ENCODE measurements at places on chromosomes 5 and 9. TPM values are rescaled to one million over a fixed set of nuclear protein-coding genes. Genes with fewer than 3 reads are reported as not detected.

ZDHHC11B gene
- not detected for total RNA-seq

ASTN2 gene
- 1.3 TPM for total RNA-seq

SV2C gene
- total RNA-seq = not detected

CDKN2B gene
- total RNA-seq = 22.3 TPM

ASPN gene
- total RNA-seq = not detected

TNFSF8 gene
- total RNA-seq = not detected

C1QTNF3 gene
- total RNA-seq = not detected

MLANA gene
- not detected for total RNA-seq

PCDHB2 gene
- 7.6 TPM for total RNA-seq

ST6GALNAC6 gene
- 42.9 TPM for total RNA-seq

FAM81B gene
- total RNA-seq = not detected

FABP6 gene
- total RNA-seq = not detected

DNA sequence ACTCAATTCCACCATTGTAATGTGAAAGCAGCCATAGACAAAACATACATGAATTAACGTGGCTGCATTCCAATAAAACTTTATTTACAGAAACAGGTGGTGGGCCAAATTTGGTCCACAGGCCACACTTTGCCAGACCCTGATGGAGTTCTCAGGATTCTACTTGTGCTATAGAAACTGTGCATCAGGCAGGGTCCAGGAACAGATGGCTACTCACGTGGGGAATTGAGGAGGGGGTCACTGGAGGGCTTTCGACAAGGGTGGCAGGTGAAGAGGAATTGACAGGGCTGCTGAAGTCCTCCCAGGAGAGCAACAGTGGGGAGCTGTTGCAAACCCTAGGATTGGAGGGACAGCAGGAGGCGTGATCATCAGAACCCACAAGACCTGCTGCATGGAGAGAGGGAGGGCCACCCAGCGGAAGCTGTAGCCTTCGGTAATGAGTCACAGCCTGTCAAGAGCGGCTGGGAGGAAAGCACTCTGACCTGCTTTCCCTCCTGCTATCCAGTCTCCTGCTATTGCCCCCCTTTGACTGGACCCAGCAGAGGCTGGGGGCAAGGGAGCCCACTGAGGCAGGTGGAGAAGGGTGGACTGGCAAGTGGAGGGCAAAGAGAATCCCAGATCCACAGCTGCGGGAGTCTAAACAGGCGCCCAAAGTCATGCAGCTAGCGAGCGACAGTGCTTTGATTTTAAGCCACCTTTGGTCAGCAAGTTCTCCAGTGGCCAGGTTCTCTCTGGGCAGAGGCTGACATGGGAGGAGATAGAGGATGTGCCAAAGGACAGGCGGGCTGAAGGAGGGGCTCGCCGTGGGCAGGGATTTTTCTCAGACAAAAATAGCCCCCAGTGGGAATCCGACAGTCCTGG lies 138.3 kb upstream of the SMIM23 start:
- no peaks in the 10 kb centered on the region for H3K36me3 ChIP-seq
- peak; percentile 96 for DNase-seq

DNA sequence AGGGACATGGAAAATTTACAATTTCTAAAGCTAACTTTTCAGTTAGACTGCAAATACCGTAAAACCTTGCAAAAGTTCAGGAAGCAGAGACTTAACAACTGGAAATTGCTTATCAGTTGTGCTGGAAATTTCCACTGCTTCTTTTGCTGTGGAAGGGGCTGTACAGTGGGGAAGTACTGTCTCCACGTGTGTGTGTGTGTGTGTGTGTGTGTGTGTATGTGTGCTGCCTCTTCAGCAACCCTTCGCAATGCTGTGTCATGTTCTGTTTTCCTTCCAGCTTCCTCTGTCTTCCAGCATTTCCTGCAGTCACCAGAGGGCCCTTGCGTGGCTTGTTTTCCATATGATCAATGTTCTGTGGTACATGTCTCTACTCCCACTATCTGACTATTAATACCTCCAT lies 87.5 kb upstream of the RANBP3L start:
- no peaks in the 10 kb centered on the region for H3K4me1 ChIP-seq
- H3K4me3 ChIP-seq = no peak overlapping the region
- no peak for DNase-seq
- H3K27ac ChIP-seq = no peak overlapping the region
- H3K36me3 ChIP-seq = no peaks in the 10 kb centered on the region

- no peaks in the 10 kb centered on the region for H3K36me3 ChIP-seq
- H3K27me3 ChIP-seq = no peaks in the 10 kb centered on the region
- H3K4me1 ChIP-seq = no peaks in the 10 kb centered on the region
- H3K27ac ChIP-seq = no peak overlapping the region
These were observed 793.1 kb downstream of the DTWD2 start for GRCh38 chr5:118195211-118195610.

GRCh38 chr9:35687972-35688557 lies 1.7 kb downstream of the TPM2 start:
- peaks cover 63% of the 10 kb centered on the region for H3K36me3 ChIP-seq
- H3K27me3 ChIP-seq = no peaks in the 10 kb centered on the region
- H3K4me3 ChIP-seq = peak overlapping the region; percentile 60
- no peak overlapping the region for H3K27ac ChIP-seq
- DNase-seq = no peak

GRCh38 chr9:77453825-77454647 lies 194.1 kb downstream of the GNA14 start:
- no peak overlapping the region for H3K27ac ChIP-seq
- no peaks in the 10 kb centered on the region for H3K27me3 ChIP-seq
- no peak for DNase-seq

DNA sequence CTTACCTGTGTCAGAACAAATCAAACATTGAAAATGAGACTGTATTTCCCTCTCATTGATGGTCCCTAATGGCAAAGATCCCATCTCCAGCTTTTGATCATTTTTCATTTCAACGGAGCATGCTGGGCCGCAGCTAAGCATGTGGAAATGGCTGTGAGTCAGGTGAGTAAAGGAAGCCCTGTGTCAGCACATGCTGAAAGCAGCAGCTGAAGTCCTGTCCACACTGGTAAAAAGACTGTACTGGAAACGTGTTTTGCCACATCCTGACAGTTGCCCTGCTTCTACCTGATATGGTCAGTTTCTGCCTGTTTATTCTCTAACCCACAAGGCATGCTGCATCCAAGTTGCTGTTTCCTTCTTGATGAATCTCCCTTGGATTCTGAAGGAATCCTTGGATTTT lies 330.1 kb downstream of the EFNA5 start:
- no peak overlapping the region for H3K27ac ChIP-seq
- no peak overlapping the region for H3K4me3 ChIP-seq
- no peaks in the 10 kb centered on the region for H3K27me3 ChIP-seq
- H3K4me1 ChIP-seq = no peaks in the 10 kb centered on the region

- DNase-seq = no peak
- H3K4me1 ChIP-seq = no peaks in the 10 kb centered on the region
- H3K27me3 ChIP-seq = no peaks in the 10 kb centered on the region
These were observed 9.6 kb upstream of the MSH3 start for GRCh38 chr5:80644900-80645299.

DNA sequence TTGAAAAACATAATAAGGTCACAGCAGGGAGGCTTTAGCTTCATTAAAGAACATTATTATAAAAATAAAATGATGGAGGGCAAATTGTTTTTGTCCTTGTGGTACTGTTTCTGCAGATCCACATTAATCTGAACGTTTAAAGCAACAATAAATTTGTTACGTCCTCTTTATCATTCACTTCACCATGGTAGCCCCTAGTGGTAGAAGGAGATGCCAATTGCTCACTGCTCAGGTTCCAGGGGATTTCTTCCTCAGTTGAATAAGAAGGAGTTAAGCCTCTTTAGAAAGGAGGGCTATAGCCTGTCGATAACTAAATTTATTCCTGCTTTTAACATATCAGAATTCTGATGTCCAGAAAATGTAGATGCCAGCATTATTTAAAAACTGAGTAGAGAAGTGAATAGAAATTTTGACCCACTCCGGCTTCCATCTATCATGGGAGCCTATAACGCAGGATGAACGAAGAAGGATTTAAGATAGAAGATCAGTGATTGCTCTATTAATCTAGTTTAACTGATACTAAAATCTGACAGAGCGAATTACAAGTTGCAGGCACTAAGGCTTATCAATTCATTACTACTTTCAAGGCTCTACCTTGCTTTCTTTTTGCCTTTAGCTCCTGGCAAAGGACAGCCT lies 692.3 kb downstream of the PTPRD start:
- H3K36me3 ChIP-seq = no peaks in the 10 kb centered on the region
- H3K27me3 ChIP-seq = no peaks in the 10 kb centered on the region
- H3K27ac ChIP-seq = no peak overlapping the region
- no peak overlapping the region for H3K4me3 ChIP-seq
- no peaks in the 10 kb centered on the region for H3K4me1 ChIP-seq

DNA sequence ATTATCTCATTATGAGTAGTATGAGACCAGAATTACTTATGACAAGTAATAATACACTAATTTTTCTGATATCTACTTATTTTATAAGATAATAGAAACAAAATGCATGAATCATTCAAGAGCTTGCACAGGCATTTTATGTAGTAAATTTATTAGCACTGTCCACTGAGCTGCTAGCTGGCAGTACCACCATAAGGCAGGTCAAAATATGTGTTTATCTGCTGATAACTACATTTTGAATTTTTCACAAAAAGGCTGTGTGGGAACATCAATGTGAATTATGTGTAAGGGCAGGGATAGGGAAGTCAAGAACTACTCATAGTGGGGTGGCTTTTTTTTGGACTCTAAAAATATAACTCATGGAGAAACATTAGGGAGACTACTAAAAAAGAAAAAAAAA lies 249.6 kb downstream of the PAPPA start:
- peaks cover 8% of the 10 kb centered on the region for H3K36me3 ChIP-seq
- peaks cover 4% of the 10 kb centered on the region for H3K4me1 ChIP-seq
- no peak overlapping the region for H3K4me3 ChIP-seq
- no peaks in the 10 kb centered on the region for H3K27me3 ChIP-seq

DNA sequence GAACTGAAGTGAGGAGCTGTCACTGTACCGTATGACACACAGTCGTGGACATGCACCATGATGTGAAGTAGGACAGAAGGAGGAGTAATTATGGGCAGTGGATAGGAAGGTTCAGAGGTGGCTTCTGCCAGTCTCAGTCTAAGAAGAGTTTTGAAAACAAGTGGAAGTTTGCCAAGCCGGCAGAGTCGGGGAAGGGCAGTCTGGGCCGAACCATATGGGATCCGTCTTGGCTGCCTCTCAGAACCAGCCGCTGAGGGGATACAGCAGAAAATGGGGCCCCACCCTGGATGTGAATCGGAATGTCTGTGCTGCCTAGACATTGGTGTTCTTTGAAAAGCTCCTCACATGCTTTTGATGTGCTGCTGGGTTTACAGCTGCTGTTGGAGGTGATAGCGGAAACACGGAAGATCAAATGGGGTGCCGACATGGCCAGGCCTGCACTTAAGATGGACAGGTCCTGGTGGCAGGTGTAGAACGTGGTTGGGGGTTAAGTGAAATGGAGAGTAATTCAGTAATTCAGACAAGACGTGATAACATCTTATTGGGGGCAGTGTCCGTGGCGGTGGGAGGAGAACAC lies 11.2 kb downstream of the SNX18 start:
- H3K4me3 ChIP-seq = no peak overlapping the region
- H3K27me3 ChIP-seq = no peaks in the 10 kb centered on the region
- H3K27ac ChIP-seq = no peak overlapping the region
- peaks cover 21% of the 10 kb centered on the region for H3K4me1 ChIP-seq
- DNase-seq = no peak

- H3K27ac ChIP-seq = no peak overlapping the region
- H3K27me3 ChIP-seq = no peaks in the 10 kb centered on the region
- H3K4me3 ChIP-seq = no peak overlapping the region
These were observed 62.7 kb upstream of the ZNF354A start for GRCh38 chr5:178793151-178793550.

- no peak overlapping the region for H3K27ac ChIP-seq
- no peaks in the 10 kb centered on the region for H3K36me3 ChIP-seq
- DNase-seq = no peak
These were observed 111.3 kb upstream of the ADRA1B start for GRCh38 chr5:159805021-159805420.

DNA sequence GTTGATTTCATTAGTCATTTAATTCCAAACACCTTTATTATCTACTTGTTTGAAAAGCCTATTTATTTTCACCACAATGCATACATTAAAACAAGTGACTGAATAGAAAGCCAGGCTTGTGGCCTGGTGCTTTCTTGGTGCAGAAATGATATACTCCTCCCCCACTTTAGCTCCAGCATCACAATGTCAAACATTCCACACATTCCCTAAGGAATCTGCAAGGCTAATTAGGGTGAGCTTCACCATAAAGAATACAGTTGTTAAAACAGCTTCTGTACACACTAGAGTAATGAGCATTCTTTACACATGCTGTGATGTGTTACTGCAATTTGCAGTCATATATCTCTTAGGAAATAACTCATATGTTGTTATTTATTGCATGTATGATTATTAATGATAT lies 705.7 kb downstream of the CETN3 start:
- H3K27me3 ChIP-seq = no peaks in the 10 kb centered on the region
- no peak overlapping the region for H3K4me3 ChIP-seq
- H3K4me1 ChIP-seq = peaks cover 12% of the 10 kb centered on the region
- 0 out of 2 replicates have a peak overlapping the region, but pooled peaks have one; percentile 6 for H3K27ac ChIP-seq

- H3K27me3 ChIP-seq = no peaks in the 10 kb centered on the region
- no peaks in the 10 kb centered on the region for H3K4me1 ChIP-seq
- no peak overlapping the region for H3K27ac ChIP-seq
- H3K4me3 ChIP-seq = no peak overlapping the region
These were observed 4.8 kb upstream of the FAM240B start for GRCh38 chr9:38724754-38725153.

GRCh38 chr5:59279979-59280378 lies 613.5 kb downstream of the PDE4D start:
- H3K27me3 ChIP-seq = no peaks in the 10 kb centered on the region
- H3K4me1 ChIP-seq = peaks cover 9% of the 10 kb centered on the region
- no peak overlapping the region for H3K27ac ChIP-seq
- H3K36me3 ChIP-seq = no peaks in the 10 kb centered on the region

GRCh38 chr9:30198463-30199309 lies 2185.8 kb upstream of the ACO1 start:
- no peaks in the 10 kb centered on the region for H3K27me3 ChIP-seq
- DNase-seq = no peak
- H3K4me1 ChIP-seq = no peaks in the 10 kb centered on the region
- no peak overlapping the region for H3K4me3 ChIP-seq

DNA sequence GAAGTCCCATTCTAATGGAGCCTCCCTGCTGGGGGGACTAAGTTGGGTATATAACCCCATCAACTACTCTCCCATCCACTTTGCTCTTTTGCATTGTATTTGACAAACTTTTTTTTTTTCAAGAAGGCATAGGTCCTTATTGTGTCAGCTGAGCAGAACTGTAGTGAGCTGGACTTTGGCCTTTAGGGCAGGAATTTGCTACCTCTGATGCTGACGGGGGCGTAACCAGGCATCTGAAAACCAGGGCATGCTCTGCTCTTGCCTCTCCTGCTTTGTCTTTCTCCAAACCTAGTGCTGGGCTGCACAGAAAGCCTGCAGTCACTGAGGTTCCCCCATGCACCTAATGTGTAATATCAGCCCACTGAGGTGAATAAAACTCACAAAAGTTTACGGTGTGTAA lies 49.0 kb downstream of the MSX2 start:
- no peak overlapping the region for H3K27ac ChIP-seq
- no peak overlapping the region for H3K4me3 ChIP-seq
- H3K4me1 ChIP-seq = no peaks in the 10 kb centered on the region

GRCh38 chr9:20486552-20486951 lies 135.7 kb downstream of the MLLT3 start:
- H3K4me1 ChIP-seq = no peaks in the 10 kb centered on the region
- H3K27me3 ChIP-seq = no peaks in the 10 kb centered on the region
- DNase-seq = no peak

All from SJSA1 (cell line).